ENCODE measurements at places on chromosomes 5 and 9. TPM values are rescaled to one million over a fixed set of nuclear protein-coding genes. Genes with fewer than 3 reads are reported as not detected.

The ECPAS gene
- 88.6 TPM for total RNA-seq

The B4GALT7 gene
- total RNA-seq = 27.8 TPM

The ANKRD18B gene
- not detected for total RNA-seq

The F12 gene
- total RNA-seq = 7.6 TPM

The KIF4B gene
- not detected for total RNA-seq

The CORO2A gene
- 2.8 TPM for total RNA-seq

The SLC2A8 gene
- total RNA-seq = 14.2 TPM

The GRM6 gene
- total RNA-seq = not detected

DNA sequence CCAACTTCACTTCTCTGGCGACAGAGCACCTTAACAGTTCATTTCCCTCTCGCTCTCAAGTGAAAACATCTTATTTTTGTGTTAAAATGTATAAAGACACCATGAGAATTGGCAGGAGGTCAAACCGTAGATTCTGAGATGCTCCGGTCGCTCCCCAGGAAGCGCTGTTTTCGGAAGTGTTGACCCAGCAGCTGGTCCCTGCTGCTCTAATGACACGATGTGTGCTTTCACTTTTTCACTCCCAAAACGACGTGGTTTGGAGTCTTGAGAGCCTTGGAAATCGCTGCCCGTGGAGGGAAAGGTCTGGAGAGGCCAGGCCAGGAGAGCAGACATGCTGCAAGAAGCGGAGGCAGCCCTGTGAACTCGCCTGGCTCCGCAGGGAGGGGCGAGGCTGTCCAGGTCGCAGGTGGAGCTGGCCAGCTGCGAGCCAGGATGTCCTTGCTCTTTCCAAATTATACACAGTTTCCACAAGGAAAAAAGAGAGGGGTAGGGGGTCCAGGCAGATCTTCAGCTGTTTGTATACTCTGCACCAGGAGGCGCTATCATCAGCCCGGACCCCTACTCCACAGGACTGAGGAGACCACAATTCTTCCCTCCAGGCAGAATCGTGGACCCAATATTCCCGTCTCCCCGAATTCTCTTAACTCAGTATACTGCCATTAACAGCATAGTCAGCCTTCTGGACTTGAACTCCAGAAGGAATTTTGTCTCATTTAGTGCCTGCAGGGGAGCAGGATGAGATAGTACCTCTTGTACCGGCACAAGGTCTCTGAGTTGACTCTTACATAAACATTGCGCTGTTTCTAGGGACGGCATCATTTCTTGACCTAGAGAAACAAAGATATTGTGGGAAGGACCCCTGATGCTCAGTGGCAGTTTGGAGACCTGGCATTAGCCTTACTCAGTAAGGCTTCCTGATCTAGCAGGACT, 248.6 kb upstream of the ANKRD55 start:
- peaks cover 7% of the 10 kb centered on the region for H3K4me1 ChIP-seq
- peak; percentile 44 for DNase-seq
- no peaks in the 10 kb centered on the region for H3K27me3 ChIP-seq
- peak overlapping the region; percentile 97 for H3K27ac ChIP-seq
- H3K4me3 ChIP-seq = peak overlapping the region; percentile 69

DNA sequence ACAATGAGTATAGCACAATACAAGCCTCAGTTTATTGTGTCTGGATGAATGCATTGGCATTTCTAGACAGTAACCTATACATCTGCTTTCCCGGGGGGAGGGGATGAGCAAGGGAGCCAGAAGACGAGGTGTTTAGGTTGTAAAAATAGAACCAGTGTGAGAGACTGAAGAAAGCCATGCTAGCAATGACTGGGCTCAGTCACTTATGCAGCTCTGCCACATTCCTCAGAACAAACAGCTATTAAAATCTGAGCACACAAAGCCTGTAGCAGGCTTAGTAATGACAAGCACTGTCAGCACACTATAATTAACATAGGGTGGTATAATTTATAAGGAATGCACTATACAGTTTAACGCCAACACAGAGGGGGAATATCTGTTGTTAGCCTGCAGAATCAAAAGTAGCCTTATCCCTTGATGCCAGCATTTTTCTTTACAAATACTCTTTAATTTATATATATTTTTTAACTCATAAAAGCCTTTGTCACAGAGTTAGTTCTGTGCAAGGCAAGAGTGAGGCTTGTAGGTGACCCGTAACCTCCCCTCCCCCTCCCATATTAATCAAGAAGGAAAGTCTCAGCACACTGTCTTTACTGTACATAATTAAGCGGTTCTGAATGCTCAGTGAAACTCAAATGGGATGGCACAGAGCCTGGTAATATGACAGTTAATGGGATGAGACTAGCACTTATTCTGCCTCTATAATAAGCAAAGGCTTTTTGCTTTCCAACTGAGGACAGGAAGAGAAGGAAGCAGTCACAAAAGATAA, 295.4 kb downstream of the CSNK1G3 start:
- DNase-seq = no peak
- no peak overlapping the region for H3K27ac ChIP-seq
- no peaks in the 10 kb centered on the region for H3K27me3 ChIP-seq

GRCh38 chr5:178895615-178896571, at the start of gene ZFP2:
TSS of gene ZFP2 (plus strand) at chr5:178895913. CDS start at chr5:178931314, 35,401 bp downstream.
- H3K27me3 ChIP-seq = no peaks in the 10 kb centered on the region
- peak; percentile 54 for DNase-seq
- no peaks in the 10 kb centered on the region for H3K4me1 ChIP-seq
- H3K4me3 ChIP-seq = peak within 1 kb of the TSS; percentile 72

- H3K27ac ChIP-seq = no peak overlapping the region
- no peaks in the 10 kb centered on the region for H3K27me3 ChIP-seq
- H3K36me3 ChIP-seq = no peaks in the 10 kb centered on the region
- H3K4me1 ChIP-seq = no peaks in the 10 kb centered on the region
Observed at GRCh38 chr5:173775261-173776197, 112.6 kb upstream of the CPEB4 start.

DNA sequence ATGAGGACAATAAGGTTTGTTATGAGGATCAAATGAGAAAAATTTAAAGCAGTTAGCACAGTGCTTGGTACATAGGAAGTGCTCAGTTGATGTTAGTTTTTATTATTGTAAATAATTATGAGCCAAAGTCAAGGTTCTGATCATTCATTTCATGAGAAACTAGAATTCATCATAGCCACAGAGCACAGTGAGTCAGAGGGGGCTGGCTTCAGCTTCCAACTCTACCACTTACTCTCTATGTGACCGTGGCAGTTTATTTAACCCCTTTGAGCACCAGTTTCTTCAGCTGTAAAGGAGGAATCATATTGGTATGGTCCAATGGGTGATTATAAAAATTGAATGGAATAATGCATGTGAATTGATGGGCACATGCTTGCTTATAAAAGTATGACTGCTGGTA, 39.4 kb downstream of the KLHL3 start:
- no peaks in the 10 kb centered on the region for H3K4me1 ChIP-seq
- no peaks in the 10 kb centered on the region for H3K36me3 ChIP-seq
- H3K27me3 ChIP-seq = no peaks in the 10 kb centered on the region
- DNase-seq = no peak
- H3K27ac ChIP-seq = peak overlapping the region; percentile 33
- no peak overlapping the region for H3K4me3 ChIP-seq

DNA sequence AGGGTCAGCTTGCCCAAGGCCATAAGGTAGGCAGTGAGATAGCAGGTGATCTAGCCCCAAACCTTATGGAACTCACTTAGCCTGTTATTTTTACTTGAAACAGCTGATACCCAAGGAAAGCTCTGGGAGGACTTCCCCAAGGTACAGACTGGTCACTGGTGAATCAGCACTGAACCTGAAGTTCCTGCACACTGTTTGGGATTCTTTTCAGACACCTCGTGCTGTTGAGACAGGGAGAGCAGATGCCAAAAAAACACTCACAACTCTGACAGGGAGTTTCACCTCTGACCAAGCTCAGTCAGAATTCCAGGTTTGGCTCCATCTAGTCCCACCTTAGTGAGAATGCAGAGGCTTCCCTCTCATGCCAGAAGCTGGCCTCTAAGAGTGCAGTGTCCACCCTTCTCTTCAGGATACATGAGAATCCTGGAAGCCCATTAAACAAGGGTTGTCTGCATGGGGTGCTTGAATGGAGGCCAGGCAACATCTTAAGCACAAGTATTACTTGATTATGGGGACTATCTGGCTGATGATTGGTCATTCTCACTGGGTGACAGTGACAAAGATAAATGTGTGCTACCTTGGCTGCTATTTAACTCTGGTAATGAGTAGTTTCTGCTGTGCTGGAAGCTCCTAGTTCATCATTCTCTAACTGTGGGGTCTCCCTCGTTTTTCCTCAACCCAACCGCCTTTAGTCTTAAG, 122.8 kb upstream of the SLIT3 start:
- H3K4me3 ChIP-seq = no peak overlapping the region
- H3K27me3 ChIP-seq = no peaks in the 10 kb centered on the region
- H3K27ac ChIP-seq = no peak overlapping the region
- no peaks in the 10 kb centered on the region for H3K4me1 ChIP-seq
- no peaks in the 10 kb centered on the region for H3K36me3 ChIP-seq

DNA sequence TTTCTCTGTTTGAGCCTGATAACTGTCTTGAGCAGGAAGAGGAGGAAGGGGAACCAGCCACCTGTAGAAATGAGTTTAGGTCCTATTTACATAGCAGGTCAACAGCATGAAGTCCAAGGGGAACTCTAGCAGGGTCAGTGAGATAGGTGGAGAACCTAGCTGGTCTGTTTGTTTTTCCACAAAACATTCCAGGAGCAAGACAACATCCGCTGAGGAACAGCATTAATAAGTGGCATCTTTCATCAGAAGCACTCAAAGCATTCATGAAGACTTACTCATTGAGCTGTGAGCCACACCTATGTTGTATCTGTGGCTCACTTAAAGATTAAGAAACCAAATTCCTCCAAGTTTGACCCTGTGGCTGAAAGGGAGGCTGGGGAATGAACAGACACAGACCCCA, 115.9 kb downstream of the ACTBL2 start:
- no peaks in the 10 kb centered on the region for H3K27me3 ChIP-seq
- no peaks in the 10 kb centered on the region for H3K4me1 ChIP-seq
- no peaks in the 10 kb centered on the region for H3K36me3 ChIP-seq
- DNase-seq = no peak
- no peak overlapping the region for H3K4me3 ChIP-seq
- no peak overlapping the region for H3K27ac ChIP-seq

GRCh38 chr5:73061593-73061992, 58.8 kb upstream of the TMEM171 start:
- no peaks in the 10 kb centered on the region for H3K4me1 ChIP-seq

- no peak overlapping the region for H3K27ac ChIP-seq
- H3K27me3 ChIP-seq = no peaks in the 10 kb centered on the region
- no peak overlapping the region for H3K4me3 ChIP-seq
- no peak for DNase-seq
- H3K36me3 ChIP-seq = no peaks in the 10 kb centered on the region
Observed at GRCh38 chr9:38724754-38725153, 4.8 kb upstream of the FAM240B start.

DNA sequence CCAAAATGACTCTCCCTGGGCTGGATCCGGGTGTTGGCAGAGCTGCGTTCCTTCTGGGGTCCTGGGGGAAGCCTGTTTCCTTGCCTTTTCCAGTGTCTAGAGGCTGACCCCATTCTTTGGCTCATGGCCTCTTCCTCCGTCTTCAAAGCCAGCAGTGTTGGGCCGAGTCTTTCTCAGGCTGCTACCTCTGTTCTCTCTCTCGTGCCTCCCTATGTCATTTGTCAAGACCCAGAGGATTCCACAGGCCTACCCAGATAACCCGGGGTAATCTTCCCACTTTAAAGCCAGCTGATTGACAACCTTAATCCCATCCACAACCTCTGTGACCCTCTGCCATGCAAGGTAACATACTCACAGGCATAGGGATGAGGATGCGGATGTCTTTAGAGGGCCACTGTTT, 55.0 kb upstream of the KCNMB1 start:
- no peaks in the 10 kb centered on the region for H3K4me1 ChIP-seq
- DNase-seq = no peak
- no peaks in the 10 kb centered on the region for H3K27me3 ChIP-seq

- H3K36me3 ChIP-seq = no peaks in the 10 kb centered on the region
- H3K27me3 ChIP-seq = no peaks in the 10 kb centered on the region
- DNase-seq = no peak
- no peak overlapping the region for H3K4me3 ChIP-seq
Observed at GRCh38 chr9:87766697-87767096, 40.8 kb downstream of the CTSL start.

DNA sequence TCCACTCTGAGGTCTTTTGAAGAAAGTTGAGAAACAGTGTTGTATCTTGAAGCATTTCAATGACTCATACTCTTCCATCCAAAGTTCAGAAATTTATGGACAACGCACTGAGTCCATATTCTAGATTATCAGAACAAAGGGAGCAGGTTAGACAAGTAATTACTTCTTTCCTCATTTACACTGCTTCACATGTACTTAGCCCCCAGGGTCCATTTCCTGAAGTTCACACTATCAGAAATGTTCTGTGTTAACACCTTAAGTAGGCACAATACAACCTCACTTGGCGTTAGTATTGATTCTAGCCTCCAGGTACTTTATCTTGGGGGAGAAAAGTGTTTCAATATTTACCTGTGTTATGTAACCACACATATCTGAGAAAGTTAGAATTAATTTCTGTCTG, 487.9 kb upstream of the DMAC1 start:
- DNase-seq = no peak
- no peaks in the 10 kb centered on the region for H3K4me1 ChIP-seq
- no peaks in the 10 kb centered on the region for H3K27me3 ChIP-seq
- no peaks in the 10 kb centered on the region for H3K36me3 ChIP-seq
- no peak overlapping the region for H3K27ac ChIP-seq

DNA sequence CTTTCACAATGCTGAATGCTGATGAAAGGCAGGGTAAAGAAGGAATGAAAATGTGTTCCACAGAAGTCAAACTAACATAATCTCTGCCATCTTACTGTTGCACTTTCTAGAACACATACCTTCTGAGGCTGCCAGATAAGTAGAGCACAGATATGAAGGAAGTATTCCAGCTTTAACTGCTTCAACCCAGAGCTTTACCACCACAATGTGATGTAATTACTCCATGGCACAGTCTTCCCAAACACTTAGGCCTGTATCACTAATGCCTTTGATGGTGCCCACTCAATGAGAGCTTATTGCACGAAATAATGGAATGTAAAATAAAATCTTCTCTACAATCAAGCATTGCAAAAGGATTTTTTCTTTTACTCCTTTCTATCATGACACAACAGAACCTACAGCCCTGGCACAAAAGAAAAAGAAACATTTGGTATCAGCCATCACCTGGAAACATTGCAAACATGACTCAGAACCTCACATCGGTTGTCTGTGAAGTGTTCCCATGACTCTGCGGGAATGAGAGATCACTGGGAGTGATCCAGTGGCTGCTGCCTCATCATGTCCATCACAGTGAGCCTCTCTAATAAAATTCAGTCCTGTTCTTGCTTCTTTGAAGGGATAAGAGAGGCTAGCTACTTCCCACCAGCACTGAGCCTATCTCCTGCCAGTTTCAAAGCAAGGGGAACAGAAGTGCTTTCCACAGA, 385.8 kb downstream of the EFNA5 start:
- H3K36me3 ChIP-seq = no peaks in the 10 kb centered on the region
- H3K27me3 ChIP-seq = no peaks in the 10 kb centered on the region
- no peak for DNase-seq

GRCh38 chr5:146799671-146800070, 78.9 kb downstream of the PPP2R2B start:
- H3K36me3 ChIP-seq = no peaks in the 10 kb centered on the region
- no peak for DNase-seq
- H3K4me1 ChIP-seq = no peaks in the 10 kb centered on the region
- H3K27ac ChIP-seq = no peak overlapping the region
- no peaks in the 10 kb centered on the region for H3K27me3 ChIP-seq

Data from uterus (tissue), 4 donors.